ENCODE measurements at places on chromosomes 7 and 10.

DNA sequence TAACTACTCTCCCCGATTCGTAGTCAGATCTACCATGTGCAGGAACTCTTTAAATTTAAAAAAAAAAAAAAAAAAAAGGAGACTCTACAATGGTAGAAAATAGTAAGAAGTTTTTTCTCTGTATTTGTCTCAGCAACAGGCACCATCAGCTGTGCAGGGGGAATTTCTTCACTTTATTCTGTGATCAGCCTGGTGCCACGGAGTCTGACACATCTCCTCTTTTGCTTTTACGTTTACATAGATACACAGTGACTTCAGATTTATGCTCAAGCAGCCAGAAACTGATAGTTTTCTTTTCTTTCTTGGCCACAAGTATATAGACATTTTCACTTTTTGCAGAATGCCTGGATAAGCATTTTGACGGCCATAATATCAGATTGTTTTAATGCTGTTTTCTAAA lies 190.6 kb upstream of the AKR1E2 start:
- DNase-seq: no peak

DNA sequence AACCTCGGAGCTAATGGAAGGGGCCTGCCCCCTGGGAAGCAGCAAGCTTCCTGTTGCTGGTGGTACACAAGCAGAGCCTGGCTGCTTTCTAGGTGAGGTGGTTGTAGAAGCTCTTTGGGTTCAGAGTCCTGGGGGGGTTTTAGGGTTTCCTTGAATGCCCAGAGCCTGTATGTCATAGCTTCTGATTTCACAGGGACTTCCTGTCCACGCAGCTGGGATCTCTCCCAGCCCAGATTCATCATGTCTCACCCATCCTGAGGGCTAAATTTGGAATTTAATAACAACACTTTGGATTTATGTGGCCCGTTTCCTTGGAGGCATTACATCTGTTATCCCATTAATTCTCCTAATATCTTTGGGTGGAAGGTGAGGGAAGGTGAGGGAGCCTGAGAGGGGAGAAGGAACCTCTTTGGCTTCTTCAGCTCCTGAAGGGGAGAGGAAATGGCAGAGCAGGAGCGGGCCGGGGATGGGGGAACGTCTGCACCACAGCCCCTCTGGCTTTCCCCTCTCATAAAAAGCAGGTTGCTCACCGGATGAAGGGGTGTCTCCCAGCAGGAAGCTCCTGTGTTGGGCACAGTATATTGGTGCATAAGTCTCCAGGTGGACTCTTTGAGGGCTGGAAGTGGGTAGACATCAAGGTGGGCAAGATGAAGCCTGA lies 19.7 kb downstream of the RPS24 start:
- no peak for DNase-seq

GRCh38 chr10:34433241-34434076 lies 381.6 kb downstream of the PARD3 start:
- DNase-seq: no peak

GRCh38 chr10:24202181-24202570 lies 6.8 kb upstream of the KIAA1217 start:
- DNase-seq: no peak
